ENCODE measurements at places on chromosomes 11 and 22.
A peak's percentile ranks its signal among the peaks of the same experiment; 100 is the strongest.

DNA sequence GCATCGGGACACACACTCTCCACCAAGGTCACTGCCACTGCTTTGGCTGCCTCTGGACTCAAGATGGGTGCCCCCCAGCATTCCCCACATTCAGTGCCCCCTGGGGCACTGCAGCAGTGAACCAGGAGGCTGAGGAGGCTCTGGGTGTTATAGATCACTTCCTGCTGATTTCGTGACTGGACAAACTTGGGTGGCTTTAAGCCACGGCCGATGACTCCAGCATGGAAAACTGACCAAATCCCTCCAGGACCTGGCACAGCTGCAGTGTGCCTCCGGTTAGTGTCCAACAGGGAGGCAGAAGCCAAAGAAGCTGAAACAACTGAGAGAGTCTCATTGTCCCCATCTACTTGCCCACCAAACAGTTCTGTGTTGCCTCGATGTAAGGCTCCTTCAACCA lies 1.2 kb upstream of the GANAB start:
- DNase-seq, result no peak

DNA sequence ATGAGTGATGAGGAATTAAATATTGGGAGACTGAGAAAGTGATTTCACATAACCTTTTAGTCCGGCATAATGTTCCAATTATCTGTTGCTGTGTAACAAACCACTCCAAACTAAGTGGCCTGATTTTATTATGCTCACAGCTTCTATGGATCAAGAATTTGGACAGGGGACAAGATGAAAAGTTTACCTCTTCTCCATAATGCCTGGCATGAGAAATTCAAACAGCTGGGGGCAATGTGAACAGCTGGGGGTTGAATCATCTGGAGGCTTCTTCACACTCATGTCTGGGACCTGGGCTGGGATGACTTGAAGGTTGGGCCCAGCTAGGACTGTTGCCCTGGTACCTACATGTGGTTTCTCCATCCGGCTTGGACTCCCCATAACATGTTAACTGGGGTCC lies 99.4 kb upstream of the DRD2 start:
- no peak for DNase-seq

- DNase-seq, result no peak
Observed at GRCh38 chr22:22759371-22759770, 115.0 kb downstream of the GGTLC2 start.

GRCh38 chr11:57432714-57433163 lies 5.8 kb upstream of the SLC43A3 start:
- DNase-seq, result peak; percentile 7

- DNase-seq, result no peak
Observed at GRCh38 chr11:17066691-17067090, 10.8 kb downstream of the RPS13 start.

- DNase-seq, result no peak
Observed at GRCh38 chr22:39965748-39966147, 5.6 kb downstream of the TMA7B start.

DNA sequence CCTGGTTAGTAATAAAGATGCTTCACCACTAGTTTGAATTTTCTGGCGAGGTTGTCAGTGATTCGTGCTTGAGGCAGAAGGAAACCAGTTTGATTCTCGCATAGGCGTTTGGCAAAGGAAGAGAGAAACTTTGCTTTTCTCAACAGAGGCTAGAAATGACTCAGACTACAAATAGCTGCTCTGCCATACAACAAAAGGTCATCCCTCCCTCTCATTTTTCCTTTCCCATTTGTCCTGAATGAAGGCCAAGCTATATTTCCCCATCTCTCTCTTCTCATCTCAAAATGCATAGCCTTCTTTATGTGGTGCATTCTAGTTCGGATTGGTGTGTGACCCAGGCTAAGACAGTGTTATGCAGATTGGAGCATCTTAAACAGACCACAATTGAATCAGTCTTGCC lies 741.4 kb downstream of the NTM start:
- DNase-seq, result no peak

DNA sequence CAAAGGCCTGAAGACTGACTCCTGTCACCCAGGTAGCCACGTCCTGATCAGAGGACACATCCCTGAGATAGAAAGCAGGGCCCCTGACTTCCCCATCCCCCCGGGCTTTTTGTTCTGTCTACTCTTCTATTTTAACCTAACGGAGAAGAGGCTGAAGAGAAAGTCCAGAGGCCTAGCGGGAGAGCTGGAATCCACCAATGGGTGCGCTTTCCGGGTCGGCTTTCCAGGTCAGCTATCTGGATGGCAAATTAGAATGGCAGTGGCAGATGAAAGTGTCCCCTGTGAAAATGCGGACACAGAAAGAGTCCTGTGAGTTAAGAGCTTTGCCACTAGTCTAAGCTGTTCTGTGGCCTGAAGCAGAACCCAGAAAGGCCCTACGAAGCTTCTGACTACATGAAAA lies 13.1 kb upstream of the SERPING1 start:
- DNase-seq, result no peak

- no peak for DNase-seq
Observed at GRCh38 chr11:126146454-126147192, 64.8 kb downstream of the RPUSD4 start.

GRCh38 chr11:14381968-14382367 lies 23.0 kb upstream of the RRAS2 start:
- DNase-seq, result no peak

DNA sequence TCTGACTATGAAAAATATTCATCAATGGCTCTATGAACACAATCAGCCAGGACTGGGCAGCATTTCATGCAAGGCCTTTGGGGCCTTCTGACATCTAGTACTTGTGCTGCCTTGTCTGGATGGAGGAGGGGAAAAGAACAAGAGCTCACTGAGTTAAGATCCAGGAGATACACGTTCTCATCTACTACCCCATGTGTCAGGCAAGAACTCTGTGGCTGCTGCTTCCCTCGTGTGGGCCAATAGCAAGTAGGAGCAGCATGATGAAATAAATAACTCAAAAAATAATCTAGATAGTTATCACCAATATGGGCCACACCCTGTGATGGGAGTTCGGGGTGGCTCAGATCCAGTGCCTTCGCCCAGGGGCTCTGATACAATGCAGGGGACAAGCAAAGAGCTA lies 7.3 kb downstream of the KCNE3 start:
- DNase-seq, result no peak

- no peak for DNase-seq
Observed at GRCh38 chr11:27470826-27471588, 1.6 kb downstream of the LGR4 start.

- no peak for DNase-seq
Observed at GRCh38 chr11:122439866-122440810, 215.4 kb upstream of the UBASH3B start.

- peak; percentile 80 for DNase-seq
Observed at GRCh38 chr11:33987975-33988580, 63.5 kb upstream of the CAPRIN1 start.

GRCh38 chr11:34262531-34263081 lies 95.2 kb downstream of the ABTB2 start:
- no peak for DNase-seq

- DNase-seq, result no peak
Observed at GRCh38 chr22:35483730-35484129, 56.9 kb upstream of the RASD2 start.

GRCh38 chr11:44977493-44977984 lies 26.9 kb upstream of the TP53I11 start:
- DNase-seq, result no peak

DNA sequence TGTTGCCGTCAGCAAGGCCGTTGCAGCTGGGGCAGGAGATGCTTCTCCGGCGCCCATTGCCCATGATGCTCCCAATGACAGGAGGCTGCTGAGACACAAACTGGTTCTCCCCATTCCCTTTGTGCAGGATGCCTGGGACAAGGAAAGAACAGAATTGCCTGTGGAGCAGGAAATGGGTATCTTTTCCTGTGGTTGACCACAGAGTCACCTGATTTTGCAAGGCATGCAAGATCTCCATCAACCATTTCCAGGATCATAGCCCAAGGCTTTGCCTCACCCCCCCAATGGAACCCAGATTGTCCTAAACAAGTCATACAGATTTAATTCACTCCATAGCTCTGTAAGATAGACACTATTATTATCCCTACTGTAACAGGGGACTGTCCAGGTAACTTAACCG lies 148.1 kb upstream of the NARS2 start:
- DNase-seq, result no peak

GRCh38 chr11:69280994-69281393 lies 13.0 kb upstream of the MYEOV start:
- DNase-seq, result no peak

DNA sequence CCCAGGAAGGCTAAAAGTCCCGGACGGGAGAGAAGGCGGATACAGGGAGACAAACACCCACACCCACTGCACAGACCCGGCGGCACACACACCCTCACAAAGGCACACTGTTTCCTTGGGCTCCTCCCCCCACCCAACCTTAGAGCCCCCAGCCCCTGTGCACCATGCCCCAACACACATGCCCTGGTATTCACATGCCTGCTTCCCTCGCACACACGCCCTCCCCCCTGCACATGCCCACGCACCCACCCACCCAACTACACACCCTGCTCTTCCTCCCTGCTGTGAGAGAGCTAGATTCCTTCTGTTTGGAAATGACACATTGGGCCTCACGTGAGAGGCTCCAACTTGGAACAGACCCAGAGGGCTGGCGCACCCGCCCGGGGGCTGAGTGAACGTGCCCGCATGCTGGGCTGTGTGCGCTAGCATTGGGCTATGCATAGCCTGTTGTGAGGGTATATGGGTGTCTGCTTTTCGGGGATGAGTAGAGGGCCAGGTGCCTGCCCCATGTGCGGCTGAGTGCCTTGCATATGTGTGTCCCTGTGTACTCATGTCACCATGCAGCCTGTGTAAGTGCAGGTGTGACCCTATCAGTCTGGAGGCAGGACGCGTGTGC lies 518 bp upstream of the CHRM1 start:
- DNase-seq, result no peak

DNA sequence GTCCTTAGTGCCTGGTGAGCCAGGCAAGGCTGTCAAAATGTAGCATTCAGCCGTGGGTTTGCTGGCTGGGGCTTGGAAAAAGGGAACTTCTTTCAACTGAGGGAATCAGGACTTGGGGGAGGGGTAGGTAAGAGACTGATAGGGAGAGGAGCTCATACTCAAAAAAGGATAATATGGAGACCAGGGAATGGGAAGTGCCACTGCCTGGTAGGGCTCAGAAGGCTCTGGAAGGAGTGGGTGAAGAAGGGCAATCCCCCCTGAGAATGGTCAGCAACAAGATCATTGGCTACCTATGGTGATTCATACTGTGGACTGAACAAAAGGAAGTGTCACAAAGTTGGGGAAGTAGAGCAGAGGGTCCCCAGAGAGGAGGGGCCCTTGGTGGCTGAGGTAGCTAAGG lies 1.9 kb downstream of the CNGA4 start:
- DNase-seq, result no peak

DNA sequence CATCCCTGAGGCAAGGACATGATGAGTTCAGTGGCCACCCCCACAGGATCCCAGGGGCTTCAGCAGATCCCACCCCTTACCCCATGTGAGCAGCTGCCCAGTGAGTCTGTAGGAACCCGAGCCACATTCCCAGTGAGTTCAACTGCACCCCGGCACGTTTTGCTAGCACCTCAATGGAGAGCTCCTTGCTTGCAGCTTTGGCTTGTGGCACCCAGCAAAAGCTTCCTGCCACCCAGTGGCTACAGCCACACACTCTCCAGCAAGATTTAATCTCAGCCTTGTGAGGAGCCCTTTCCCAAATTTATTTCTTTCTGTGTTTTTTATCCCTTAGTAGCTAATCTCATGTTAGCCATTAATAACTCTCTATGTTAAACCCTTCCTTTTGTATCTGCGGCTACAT lies 4.0 kb downstream of the SAA1 start:
- DNase-seq, result no peak

DNA sequence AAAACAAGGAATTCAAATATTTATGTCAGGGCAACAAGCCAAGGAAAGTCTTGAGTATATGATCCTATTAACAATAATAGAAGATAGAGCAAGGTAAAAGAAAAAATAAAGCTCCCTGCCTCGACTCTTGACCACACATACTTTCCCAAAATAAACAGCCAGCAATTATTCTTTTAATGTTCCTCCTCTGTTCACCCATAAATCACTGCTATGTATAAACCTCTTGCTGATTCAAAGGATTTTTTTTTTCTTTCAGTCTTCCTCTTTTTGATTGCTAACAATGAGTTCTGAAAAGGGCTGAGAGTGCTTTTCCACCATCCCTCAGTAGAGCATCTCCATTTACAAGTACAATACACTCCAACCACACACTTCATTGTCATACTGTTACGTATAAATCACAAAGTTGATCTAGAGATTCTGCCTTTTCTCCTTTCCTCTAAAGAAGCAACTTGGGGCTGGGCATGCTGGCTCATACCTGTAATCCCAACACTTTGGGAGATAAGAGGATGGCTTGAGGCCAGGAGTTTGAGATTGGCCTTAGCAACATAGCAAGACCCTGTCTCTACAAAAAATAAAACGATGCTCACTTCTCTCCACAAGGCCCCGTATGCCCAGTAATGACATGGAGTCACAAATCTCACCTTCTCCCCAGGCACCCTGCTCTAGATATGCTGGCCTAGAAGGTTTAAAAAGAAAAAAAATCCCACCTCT lies 24.0 kb downstream of the RAB30 start:
- DNase-seq, result no peak

DNA sequence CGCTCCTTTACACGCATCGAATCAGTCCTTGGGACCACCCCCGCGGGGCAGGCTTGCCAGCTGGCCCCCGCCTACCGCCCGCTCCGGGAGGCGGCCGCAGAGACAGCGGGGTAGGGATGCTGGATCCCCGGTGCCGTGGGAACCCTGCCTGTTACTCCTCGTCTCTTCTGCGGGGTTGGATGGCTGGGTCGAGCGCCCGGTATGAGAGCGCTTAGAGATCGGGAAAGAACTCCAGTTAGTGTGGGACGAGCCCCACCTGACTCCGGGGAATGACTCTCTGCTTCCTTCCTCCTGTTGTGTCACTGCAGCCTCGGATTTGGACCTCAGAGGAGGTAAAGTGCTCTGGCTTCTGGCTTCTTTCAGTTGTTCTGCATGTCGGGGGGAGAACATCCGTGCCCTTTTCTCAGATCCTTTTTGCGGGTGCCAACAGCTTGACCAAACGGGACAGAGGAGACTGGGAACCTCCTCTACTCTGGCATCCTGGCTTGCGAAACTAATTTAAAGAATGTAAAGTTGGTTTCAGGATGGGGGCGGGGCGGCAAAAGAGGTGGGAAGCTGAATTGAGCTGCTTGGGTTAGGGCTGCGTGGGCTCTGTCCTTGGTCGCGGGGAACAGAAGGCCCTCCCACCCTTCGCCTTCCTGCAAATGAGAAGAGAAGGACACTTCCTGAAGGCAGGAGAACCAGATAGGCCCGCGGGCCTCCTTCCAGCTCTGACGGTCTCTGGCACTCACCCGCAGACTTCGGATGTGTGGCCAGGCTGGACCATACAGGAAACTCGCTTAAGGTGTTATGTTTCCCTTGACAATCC lies 938 bp downstream of the LAYN start:
- no peak for DNase-seq

DNA sequence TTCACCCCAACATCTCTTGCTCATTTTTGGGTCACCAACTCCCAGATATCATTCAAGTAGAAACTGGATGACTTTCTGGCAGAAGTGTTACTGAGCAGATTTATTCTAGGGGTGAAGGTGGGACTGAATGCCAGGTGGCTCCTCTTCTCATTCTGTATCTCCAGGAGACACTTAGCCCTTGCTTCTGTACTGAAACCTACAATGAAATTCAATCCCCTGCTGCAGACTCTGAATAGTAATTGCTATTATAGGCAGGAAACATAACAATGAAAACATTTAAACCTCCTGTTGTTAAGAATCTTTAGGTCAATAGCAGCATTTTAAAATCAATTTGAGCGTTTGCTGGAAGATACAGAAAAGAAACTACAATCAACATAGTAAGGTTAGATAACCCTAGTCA lies 879.4 kb upstream of the TENM4 start:
- DNase-seq, result no peak
